Large intestine (tissue), 12 donors: ENCODE measurements at places on chromosomes 7 and 10. TPM values are rescaled to one million over a fixed set of nuclear protein-coding genes. Genes with fewer than 3 reads are reported as not detected.

Gene MAD1L1
- polyA plus RNA-seq: 15.1 TPM

Gene GRM3
- polyA plus RNA-seq: 0.16 TPM

Gene WDFY4
- 3.5 TPM for polyA plus RNA-seq

Gene PRSS2
- 60.4 TPM for polyA plus RNA-seq

Gene GRB10
- 19.9 TPM for polyA plus RNA-seq

Gene REEP3
- 49.1 TPM for polyA plus RNA-seq

Gene LDB3
- polyA plus RNA-seq: 4.0 TPM

Gene CPN1
- 0.06 TPM for polyA plus RNA-seq

Gene TACC2
- 85.5 TPM for polyA plus RNA-seq

Gene OPN4
- polyA plus RNA-seq: not detected
